Cerebellum (tissue), 4 donors: ENCODE measurements at places on chromosomes 7 and 10. TPM values are rescaled to one million over a fixed set of nuclear protein-coding genes. Genes with fewer than 3 reads are reported as not detected.

- DNase-seq: no peak
Measured at GRCh38 chr7:2559283-2559950, 638 bp downstream of the IQCE start.

DNA sequence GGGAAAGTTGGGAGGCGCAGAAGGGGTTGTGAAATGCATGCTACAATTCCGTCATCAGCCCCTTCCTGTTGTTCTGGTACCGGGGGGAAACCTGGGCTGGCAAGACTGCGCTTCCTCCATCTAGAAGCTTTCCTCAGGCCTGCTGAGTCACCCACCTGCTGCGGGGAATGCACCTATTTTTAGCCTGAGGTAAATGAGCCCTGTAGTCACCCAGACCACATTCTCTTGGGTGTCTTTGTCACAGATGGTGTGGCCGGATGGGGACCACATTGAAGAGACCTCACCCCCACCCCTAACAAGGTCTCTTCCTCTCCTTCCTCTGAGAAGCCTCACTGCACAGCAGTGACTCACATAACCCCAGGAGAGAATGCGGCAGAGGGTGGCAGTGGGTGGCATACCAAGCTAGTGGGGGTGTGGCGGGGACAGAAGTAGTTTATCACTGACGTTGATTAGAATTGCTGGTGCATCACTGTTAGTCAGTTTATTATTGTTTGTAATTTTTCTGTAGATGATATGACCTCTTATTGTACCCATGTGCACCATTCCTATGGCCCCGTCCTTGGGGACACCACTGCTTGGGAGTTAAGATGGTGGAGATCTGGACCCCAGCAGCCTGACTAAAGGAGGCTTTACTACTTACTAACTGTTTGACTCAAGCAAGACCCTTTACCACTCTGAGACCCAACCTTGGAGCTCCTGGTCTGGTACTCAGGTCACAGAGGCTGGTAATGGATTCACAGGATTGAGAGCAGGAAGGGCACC is 83.0 kb upstream of the DUSP5 start:
- DNase-seq: no peak

DNA sequence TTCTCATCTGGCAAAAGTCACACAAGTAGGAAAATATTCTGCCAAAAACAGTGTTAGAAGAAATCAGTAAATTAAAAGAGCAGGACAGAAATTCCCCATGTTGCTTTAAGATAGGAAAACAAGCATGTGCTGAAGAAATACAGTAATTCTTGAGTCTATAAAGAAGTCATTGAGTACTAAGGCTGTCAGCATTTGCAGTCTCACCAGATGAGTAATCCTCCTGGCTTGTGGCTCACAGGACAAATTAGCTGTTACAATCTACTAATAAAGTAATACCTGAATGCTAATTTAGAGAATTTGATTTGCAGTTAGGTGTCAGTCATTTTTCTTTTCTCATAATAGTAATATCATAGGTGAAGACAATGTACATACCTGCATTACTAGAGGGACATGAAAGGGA is 1158.9 kb upstream of the CELF2 start:
- DNase-seq: no peak

The MPP7 gene
- total RNA-seq: 5.6 TPM

The PLEKHS1 gene
- total RNA-seq: not detected
